Colonic mucosa (tissue), 4 donors: ENCODE measurements at places on chromosomes 3 and 15. TPM values are rescaled to one million over a fixed set of nuclear protein-coding genes. Genes with fewer than 3 reads are reported as not detected.

Gene CISH
- 19.6 TPM for total RNA-seq

Gene TMEM266
- total RNA-seq = not detected

Gene KCNAB1
- total RNA-seq = 0.07 TPM

Gene GOLGA6D
- not detected for total RNA-seq

Gene PLA2G4F
- total RNA-seq = 30.2 TPM

Gene MCTP2
- total RNA-seq = 56.4 TPM

Gene SCAMP5
- total RNA-seq = 24.9 TPM

Gene CDHR4
- total RNA-seq = not detected

Gene MAPK6
- total RNA-seq = 47.5 TPM

Gene COL6A5
- total RNA-seq = not detected

Gene ZNF860
- total RNA-seq = 0.53 TPM

Gene CORO2B
- 0.77 TPM for total RNA-seq
